Kidney (tissue), 22 donors: ENCODE measurements at places on chromosomes 5 and 9. TPM values are rescaled to one million over a fixed set of nuclear protein-coding genes. Genes with fewer than 3 reads are reported as not detected.
A peak's percentile ranks its signal among the peaks of the same experiment; 100 is the strongest.

- H3K36me3 ChIP-seq, result no peaks in the 10 kb centered on the region
- H3K4me1 ChIP-seq, result no peaks in the 10 kb centered on the region
- H3K4me3 ChIP-seq, result no peak overlapping the region
- no peaks in the 10 kb centered on the region for H3K27me3 ChIP-seq
- no peak for DNase-seq
These were observed 171.6 kb downstream of the TARS1 start for GRCh38 chr5:33612386-33612785.

- peak overlapping the region; percentile 98 for H3K27ac ChIP-seq
- DNase-seq, result no peak
- peaks cover 5% of the 10 kb centered on the region for H3K4me1 ChIP-seq
- H3K4me3 ChIP-seq, result peak overlapping the region; percentile 21
These were observed 2.2 kb downstream of the TNIP1 start for GRCh38 chr5:151078490-151079262.

- H3K27me3 ChIP-seq, result no peaks in the 10 kb centered on the region
- DNase-seq, result no peak
- no peaks in the 10 kb centered on the region for H3K4me1 ChIP-seq
- H3K4me3 ChIP-seq, result no peak overlapping the region
- H3K36me3 ChIP-seq, result no peaks in the 10 kb centered on the region
- no peak overlapping the region for H3K27ac ChIP-seq
These were observed 22.9 kb downstream of the KDM4C start for GRCh38 chr9:6780690-6781089.

DNA sequence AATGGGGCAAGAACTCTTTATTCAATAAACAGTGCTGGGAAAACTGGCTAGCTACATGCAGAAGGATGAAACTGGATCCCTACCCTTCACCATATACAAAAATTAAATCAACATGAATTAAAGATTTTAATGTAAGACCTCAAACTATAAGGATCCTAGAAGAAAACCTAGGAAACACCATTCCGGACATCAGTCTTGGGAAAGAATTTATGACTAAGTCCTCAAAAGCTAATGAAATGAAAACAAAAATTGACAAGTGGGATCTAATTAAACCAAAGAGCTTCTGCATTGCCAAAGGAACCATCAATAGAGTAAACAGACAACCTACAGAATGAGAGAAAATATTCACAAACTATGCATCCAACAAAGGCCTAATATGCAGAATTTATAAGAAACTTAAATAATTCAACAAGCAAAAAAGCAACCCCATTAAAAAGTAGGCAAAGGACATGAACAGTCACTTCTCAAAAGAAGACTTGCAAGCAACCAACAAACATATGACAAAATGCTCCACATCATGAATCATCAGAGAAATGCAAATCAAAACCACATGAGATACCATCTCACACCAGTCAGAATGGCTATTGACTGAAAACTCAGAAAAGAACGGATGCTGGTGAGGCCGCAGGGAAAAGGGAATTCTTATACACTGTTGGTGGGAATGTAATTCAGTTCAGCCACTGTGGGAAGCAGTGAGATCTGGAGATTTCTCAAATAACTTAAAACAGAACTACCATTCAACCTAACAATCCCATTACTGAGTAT lies 104.3 kb upstream of the MAP3K1 start:
- no peak for DNase-seq
- no peak overlapping the region for H3K4me3 ChIP-seq
- H3K27ac ChIP-seq, result no peak overlapping the region
- H3K4me1 ChIP-seq, result no peaks in the 10 kb centered on the region

DNA sequence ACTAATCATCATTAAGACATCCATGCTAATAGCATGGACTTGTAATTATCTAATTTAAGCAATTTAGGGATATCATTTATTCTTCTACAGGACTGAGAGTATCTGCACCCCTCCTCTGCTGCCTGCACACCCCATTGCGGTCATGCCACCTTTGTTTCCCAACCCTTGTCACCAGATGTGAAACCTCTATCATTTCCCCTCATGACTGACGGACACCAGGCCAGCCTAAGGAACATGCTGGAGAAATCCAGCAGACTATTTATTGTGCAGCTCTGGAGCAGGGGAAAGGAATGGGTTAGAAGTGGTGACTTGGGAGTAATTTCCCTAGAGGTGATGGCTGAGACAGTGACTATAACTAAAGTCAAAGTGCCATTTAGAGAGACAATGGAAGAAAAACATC lies 40.7 kb downstream of the UGCG start:
- H3K4me1 ChIP-seq, result no peaks in the 10 kb centered on the region
- H3K4me3 ChIP-seq, result no peak overlapping the region
- peaks cover 5% of the 10 kb centered on the region for H3K36me3 ChIP-seq
- peak overlapping the region; percentile 51 for H3K27ac ChIP-seq

GRCh38 chr9:77417566-77417965 lies 230.6 kb downstream of the GNA14 start:
- no peaks in the 10 kb centered on the region for H3K4me1 ChIP-seq
- H3K27me3 ChIP-seq, result no peaks in the 10 kb centered on the region
- H3K27ac ChIP-seq, result no peak overlapping the region
- H3K4me3 ChIP-seq, result no peak overlapping the region
- no peaks in the 10 kb centered on the region for H3K36me3 ChIP-seq
- no peak for DNase-seq

DNA sequence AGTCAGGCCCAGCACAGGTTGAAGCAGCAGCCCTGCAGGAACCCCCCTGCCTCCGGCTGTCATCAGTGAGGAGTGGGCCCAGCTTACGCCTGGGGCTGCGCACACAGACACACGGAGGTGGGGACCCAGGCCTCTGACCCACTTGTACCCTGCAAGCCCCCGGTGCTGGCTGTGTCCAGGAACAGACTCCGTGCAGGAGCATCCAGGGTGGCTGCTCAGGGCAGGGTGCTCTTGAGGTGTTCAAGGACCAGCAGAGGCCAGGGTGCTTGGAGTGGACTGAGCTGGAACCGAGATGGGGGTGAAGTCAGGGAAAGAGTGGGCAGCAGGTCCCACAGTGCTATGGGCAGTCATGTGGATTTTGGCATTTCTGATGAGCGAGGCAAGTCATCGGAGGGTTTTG lies 199.5 kb downstream of the CACNA1B start:
- H3K4me3 ChIP-seq, result no peak overlapping the region
- H3K27ac ChIP-seq, result no peak overlapping the region
- H3K36me3 ChIP-seq, result no peaks in the 10 kb centered on the region
- H3K27me3 ChIP-seq, result no peaks in the 10 kb centered on the region
- no peaks in the 10 kb centered on the region for H3K4me1 ChIP-seq

- DNase-seq, result no peak
- no peak overlapping the region for H3K27ac ChIP-seq
- H3K4me3 ChIP-seq, result no peak overlapping the region
- no peaks in the 10 kb centered on the region for H3K36me3 ChIP-seq
- no peaks in the 10 kb centered on the region for H3K4me1 ChIP-seq
- no peaks in the 10 kb centered on the region for H3K27me3 ChIP-seq
These were observed 35.9 kb downstream of the KIF2A start for GRCh38 chr5:62341783-62342475.

DNA sequence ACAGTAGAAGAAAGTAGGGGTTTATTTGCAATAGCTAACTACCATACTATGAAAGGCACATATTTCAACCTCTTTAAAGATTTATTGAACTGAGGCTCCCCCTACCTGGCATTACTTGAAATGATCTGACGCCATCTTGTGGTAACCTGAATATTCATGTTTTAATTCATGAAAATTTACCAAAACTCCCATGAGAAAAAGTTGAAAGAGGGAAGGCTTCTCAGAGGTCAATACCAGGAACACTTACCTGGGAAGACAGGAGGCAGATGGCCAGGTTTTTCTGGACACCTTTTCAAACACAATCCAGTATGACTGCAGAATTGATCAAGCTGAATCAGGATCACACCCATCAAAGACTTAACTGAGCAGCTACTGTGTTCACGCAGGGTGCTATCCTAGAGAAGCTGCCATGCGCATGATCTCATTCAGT lies 9.4 kb downstream of the PRELID2 start:
- H3K27me3 ChIP-seq, result no peaks in the 10 kb centered on the region
- H3K4me3 ChIP-seq, result no peak overlapping the region
- DNase-seq, result peak; percentile 64
- H3K36me3 ChIP-seq, result no peaks in the 10 kb centered on the region
- H3K4me1 ChIP-seq, result no peaks in the 10 kb centered on the region

DNA sequence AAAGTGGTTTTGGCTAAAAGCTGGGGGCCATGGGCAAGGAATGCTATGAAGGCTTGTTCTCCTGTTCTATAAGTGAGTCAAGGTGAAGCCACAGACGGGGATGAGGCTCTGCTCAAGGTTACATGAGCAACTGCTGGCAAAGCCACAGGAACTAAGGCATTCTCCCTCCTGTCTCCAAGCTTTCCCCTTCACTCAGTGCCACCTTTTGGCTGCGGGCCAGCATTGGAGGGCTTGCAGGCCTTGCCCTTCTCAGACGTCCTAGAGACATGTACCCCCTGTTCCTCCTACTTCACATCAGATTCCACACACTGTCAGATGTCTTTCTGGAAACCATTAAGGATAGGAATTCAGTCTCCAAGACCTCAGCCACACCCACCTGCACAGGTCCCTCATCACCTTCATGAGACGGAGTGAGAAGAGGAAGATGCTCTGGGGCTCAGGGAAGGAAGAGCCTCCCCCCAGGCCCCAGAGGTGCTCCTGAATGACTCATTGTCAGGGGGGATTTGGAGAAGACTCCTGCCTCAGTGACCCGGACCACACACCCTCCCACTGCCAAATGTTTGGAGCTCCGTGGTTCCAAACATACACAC lies 20.5 kb upstream of the MEIKIN start:
- no peak overlapping the region for H3K4me3 ChIP-seq
- H3K36me3 ChIP-seq, result no peaks in the 10 kb centered on the region
- no peak overlapping the region for H3K27ac ChIP-seq
- H3K27me3 ChIP-seq, result no peaks in the 10 kb centered on the region
- H3K4me1 ChIP-seq, result no peaks in the 10 kb centered on the region

DNA sequence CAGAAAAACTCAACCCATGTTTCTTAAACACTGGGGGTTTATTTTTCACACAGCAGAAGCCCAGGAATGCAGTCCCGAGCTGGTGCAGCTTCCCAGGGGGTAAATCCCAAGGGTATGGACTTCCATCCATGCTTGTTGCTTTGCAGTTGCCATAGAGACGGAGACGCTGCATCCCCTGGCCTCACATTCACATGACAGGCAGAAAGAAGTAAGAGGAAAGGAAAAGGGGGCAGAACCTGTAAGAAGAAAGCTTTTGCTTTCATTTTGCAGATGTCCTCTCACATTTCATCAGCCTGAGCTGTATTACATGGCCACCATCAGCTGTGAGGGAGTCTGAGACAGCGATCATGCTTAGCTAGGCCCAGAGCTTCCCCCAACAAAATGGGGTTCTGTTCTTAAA lies 321.0 kb downstream of the AGTPBP1 start:
- no peak overlapping the region for H3K4me3 ChIP-seq
- H3K27me3 ChIP-seq, result no peaks in the 10 kb centered on the region
- peak; percentile 90 for DNase-seq
- H3K4me1 ChIP-seq, result peaks cover 29% of the 10 kb centered on the region
- no peak overlapping the region for H3K27ac ChIP-seq

DNA sequence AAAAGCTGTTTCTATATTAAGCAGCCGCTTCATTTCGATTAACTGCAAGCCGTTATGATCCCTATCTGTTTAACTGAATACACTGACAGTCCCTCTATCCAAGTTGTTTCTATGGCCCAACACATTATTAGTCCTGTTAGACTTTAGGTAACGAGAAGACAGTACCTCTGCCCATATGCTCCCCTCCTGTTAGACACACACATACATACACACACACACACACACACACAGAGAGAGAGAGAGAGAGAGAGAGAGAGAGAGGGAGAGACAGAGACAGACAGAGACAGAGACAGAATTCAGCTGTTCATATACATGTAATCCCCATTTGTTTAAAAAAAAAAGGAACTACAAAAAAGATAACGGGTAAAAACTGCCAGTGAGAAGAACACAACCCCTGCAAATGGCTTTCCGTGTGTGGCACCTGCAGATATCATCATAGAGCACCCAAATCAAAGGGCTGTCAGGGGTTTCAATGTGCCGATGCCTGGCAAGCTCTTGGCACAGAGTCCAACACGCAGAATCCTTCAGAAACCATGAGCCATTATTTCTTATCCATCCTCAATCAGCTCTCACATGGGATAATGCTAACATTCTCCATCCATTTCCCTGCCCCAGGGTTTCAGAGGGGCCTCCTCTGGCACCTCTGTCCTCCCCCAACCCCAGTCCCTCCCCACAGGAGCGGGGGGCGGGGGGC lies 144.0 kb downstream of the MYO10 start:
- H3K27ac ChIP-seq, result no peak overlapping the region
- H3K27me3 ChIP-seq, result no peaks in the 10 kb centered on the region
- DNase-seq, result no peak
- no peaks in the 10 kb centered on the region for H3K36me3 ChIP-seq
- no peak overlapping the region for H3K4me3 ChIP-seq

DNA sequence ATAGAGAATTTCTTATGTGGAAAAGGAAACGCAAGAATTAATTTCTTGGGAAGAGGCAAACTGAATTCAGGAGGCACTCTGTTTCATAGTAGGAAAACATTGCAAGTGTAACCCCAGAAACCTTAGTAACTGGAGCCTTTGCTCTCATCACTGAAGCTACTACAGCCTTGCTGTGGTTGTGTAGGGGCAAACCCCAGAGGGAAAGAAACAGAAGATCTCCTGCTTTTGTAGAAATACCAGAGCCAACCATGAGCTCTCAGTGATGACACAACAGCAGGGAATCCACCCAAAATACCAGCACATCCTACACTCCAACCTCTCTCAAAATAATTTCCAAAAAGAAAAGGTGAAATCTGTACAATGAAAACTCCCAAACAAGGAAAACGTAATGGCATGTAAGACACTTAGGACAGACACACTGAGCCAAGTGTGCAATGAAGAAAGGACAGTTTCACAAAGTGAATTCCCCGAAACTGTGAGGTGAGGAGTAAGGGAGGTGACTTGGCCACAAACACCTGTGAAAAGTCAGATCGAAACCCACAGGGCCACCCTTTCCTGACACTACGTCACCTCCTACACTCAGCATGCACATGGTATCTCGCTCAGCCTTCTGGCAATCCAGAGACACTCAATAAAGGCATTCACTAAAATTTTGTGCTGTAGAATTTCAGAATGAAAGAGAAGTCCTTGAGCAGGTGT lies 8.5 kb upstream of the ACSL6 start:
- H3K27me3 ChIP-seq, result no peaks in the 10 kb centered on the region
- H3K36me3 ChIP-seq, result no peaks in the 10 kb centered on the region
- H3K27ac ChIP-seq, result no peak overlapping the region
- no peak for DNase-seq
- H3K4me3 ChIP-seq, result no peak overlapping the region
- no peaks in the 10 kb centered on the region for H3K4me1 ChIP-seq

- H3K27me3 ChIP-seq, result no peaks in the 10 kb centered on the region
- no peak for DNase-seq
- H3K36me3 ChIP-seq, result no peaks in the 10 kb centered on the region
These were observed 371.5 kb downstream of the MLLT3 start for GRCh38 chr9:20250791-20251190.

Gene PIP5K1B
- total RNA-seq, result 10.1 TPM

Gene TAF1L
- total RNA-seq, result not detected

Gene PCDHA9
- 0.85 TPM for total RNA-seq

Gene TTLL11
- 10.0 TPM for total RNA-seq

Gene TPM2
- total RNA-seq, result 218 TPM

Gene CD274
- total RNA-seq, result 5.0 TPM

Gene ASPN
- 1.5 TPM for total RNA-seq

Gene PPP2R2B
- 4.0 TPM for total RNA-seq

Gene FBP2
- total RNA-seq, result not detected

Gene ABCA1
- 26.1 TPM for total RNA-seq
